ENCODE measurements at places on chromosomes 12 and 14. TPM values are rescaled to one million over a fixed set of nuclear protein-coding genes. Genes with fewer than 3 reads are reported as not detected.

DNA sequence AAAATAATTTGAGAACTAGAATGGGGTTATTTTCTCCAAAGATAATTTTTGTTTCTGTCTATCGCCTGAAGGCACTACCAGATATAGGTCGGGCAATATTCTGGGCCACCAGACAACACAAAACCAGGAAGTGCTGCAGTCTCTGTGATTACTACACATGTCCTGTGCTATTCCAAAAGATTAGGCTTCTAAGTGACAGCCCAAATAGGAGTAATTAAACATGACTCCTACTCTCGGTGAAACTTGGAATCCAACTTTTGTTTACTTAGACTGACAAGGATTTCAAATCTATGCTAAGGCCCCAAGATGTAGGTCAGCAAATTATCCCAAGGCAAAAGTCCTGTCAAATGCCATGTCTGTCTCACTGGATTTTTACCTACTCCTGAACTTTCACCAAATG, 157.6 kb upstream of the LRFN5 start:
- DNase-seq, result no peak

- no peak for DNase-seq
Measured at GRCh38 chr14:55220230-55220629, 28.8 kb upstream of the DLGAP5 start.

DNA sequence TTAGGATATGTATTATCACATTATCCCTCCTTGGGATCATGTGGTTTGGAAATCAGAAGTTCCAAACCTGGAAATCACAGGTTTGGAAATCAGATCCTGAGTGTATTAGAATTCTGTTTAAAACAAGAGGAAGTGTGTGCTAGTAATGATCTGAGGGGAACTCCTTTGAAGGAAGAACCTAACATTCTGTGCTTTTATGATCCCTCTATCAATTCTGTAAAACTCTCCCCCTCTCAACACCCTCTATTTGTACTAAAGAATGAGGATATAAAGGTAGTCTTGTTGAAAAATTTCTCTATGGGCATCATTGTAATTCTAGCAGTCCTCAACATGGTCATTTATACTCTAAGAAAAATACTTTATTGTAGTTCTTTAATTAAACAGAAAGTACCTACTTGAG, 97.4 kb downstream of the SRGAP1 start:
- DNase-seq, result no peak

GRCh38 chr14:91708795-91709194, 23.1 kb downstream of the CATSPERB start:
- DNase-seq, result no peak

DNA sequence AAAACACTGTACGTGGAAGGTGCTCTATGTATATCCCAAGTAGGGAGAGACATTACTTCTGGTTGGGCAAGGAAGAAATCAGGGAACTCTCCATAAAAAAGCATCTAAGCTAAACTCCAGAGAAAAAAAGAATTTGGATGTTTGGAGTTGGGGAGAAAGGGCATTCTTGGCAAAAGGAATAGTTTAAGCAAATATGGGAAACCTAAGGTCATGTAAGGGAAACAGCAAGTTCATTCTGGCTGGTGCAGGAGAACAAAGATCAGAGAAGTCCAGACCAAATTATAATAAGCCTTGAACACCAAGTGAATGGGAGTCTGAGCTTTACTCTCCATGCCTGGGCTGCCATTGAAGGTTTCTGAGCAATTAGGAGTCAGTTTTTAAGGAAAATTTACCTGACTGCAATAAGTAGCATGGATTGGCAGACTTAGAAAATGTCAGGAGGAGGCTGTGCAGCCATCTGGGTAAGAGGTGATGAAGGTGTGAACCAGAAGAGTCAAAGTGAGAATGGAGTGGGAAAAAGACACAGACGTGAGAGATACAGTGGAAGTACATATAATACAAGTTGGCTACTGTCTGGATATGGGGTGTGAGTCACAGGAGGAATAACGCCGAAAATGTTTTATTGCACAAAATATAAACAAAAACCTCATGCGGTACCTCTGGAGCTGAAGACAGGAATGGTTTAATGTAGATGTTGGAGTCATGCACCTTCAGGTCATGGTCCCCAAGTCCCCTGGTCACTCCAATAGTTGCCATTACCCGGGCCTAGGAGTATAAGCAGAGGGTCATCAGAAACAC, 222.6 kb downstream of the MON2 start:
- DNase-seq, result no peak

DEPDC4 gene
- polyA plus RNA-seq, result 0.50 TPM
